ENCODE measurements at places on chromosomes 4 and X.

- DNase-seq: no peak
Measured at GRCh38 chr4:41613821-41614220, 75.9 kb downstream of the LIMCH1 start.

- DNase-seq: no peak
Measured at GRCh38 chrX:30673127-30673796, 20.0 kb downstream of the GK start.

DNA sequence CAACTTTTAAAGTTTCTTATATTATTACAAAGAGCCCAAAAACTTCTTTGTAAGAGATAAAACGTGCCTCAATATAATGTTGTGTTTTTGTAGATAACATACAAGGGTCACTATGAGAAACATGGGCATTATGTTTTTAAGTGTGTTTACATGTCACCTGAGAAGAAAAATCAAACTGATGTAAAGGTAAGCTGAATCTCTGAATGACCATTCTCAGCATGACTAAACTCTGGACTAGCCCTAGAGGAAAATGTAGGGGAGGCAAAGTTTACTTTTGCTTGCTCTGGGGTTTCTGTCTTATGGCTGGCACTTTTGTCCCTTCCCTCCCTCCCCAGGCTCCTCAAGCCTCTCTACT is 6.8 kb downstream of the MEPE start:
- DNase-seq: no peak

- DNase-seq: no peak
Measured at GRCh38 chrX:104864296-104864695, 298.3 kb downstream of the IL1RAPL2 start.

DNA sequence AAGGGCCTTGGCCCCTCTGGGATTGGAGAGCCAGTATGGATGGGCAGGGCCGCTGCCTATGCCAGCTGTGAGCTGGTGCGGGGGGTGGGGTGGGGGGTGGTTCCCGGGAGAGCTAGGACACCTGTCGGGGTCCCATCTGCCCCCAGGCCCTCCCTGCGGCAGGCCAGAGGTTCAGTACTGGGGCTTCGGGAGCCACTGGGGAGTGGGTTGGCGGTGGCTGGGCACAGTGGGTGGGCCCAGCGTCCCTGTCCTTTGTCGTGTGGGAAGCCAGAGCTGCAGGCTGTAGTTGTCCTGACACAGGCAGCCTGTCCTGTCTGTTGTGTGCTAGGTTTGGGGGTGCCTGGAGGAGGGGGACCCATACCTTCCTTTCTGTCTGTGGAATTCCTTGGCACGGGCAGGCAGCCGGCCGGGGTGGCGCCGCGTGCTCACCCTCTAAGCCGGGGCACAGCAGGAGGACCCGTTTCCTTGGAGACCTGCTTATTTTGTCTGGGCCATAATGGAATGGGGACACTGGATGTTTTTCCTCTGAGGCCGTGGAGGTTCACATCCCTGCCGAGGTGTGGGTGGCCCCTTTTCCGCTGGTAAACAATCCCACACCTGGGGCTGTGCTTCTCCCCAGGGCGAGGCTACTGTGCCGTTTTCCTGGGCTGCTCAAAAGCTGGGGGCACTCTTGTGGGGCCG is 14.8 kb downstream of the DOK7 start:
- DNase-seq: no peak

Data from GM06990 (cell line).